ENCODE measurements at places on chromosomes 2 and 18.
A peak's percentile ranks its signal among the peaks of the same experiment; 100 is the strongest.

GRCh38 chr2:205133544-205133943, 548.8 kb upstream of the NRP2 start:
- no peak for DNase-seq

- no peak for DNase-seq
Observed at GRCh38 chr2:39380525-39381150, 56.4 kb downstream of the MAP4K3 start.

GRCh38 chr2:42361728-42362283, 789 bp upstream of the COX7A2L start:
- no peak for DNase-seq

DNA sequence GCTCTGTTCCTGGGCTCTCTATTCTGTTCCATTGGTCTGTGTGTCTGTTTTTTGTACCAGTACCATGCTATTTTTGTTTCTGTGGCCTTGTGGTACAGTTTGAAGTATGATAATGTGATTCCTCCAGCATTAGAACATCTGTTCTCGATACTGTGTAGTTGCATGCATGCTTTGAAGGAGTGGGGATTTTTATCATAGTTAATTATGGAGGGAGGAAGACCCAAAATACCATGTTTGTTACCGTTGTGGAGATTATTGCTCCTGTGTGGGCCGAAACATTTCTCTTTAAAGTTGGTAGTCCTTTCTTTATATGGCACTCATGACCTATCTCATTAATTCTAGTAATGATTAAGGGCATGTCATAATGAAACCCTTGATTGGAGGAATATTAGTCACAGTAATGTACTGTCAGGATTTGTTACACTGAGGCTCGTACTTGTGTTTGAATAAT, 87.6 kb downstream of the TTC27 start:
- no peak for DNase-seq

GRCh38 chr18:46322411-46322891, 218.3 kb downstream of the HAUS1 start:
- no peak for DNase-seq

GRCh38 chr2:75002007-75002406, 43.6 kb downstream of the POLE4 start:
- no peak for DNase-seq

DNA sequence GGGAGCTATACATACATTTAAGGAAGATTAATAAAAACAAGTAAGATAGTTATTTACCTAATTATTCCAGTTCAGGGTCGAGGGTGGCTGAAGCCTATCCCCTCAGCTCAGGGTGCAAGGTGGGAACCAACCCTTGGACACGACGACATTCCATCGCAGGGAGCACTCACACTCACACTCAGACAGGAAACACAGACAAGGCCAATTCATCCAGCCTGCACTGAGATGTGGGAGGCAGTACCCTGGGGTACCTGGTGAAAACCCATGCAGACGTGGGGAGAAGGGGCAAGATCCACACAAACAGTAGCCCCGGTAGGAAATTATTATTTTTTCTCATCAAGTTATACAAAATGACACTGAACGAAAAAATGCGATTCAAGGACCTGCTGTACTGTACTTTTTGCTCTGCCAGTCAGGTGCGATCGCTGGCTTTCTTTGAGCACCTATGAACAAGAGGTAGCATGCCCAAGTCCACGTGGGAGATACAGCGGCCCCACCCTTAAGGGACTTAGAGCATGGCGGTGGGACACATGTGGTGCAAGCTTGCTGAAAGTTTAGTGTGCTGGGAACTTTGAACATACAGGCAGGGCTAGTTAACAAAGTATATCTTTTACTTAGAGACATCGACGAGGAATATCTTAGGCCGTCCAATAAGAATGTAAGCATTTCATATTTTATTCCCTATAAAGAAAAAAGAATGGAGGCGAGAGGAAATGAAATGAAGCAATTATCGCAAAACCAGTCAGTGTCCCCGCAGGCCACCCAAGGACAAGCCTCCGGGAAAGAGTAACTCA, 624 bp downstream of the METTL8 start:
- peak; percentile 31 for DNase-seq

DNA sequence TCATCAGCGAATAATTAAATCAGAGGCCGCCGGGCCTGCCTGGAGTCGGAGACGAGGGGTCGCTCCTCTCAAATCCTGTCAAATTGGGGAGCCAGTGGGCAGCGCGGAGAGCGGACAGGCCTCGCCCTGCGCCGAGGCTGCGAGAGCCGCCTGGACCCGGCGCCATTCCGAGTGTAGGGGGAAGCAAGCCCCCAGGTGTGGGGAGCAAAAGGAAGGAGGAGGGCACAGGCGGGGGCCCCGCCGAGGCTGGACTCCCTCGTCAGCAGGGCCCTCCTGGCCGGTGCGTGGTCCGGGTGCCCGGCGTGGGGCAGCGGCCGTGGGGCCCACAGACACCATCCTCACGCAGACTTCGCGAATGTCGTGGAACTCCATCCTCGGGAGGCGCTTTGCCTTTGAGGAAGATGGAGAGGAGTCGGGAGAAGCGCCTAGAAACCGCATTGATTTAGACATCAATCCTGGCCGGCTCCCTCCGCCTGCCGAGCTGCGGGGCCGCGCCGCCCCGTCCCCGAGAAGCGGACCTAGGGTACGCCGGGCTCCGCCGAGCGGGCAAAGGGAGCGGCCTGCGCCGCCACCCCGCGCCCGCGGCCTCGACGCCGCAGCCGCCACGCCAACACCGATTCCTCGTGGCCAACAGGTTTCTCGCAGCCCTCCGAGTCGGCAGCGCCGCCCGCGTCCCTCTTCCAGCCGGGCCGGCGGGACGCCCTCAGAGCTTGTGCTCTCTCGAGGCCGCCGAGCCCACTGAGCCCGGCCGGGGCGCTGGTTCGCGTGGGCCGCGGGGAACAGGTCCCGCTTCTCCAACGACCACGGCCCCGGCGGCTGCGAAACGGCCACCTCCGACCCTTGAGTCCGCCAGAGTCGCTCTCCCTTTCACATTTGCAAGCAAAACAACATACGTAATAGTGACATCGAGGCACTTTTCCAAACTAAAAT, 6.7 kb upstream of the ONECUT2 start:
- DNase-seq: no peak

- no peak for DNase-seq
Observed at GRCh38 chr18:63505566-63506335, 29.0 kb downstream of the SERPINB5 start.

- no peak for DNase-seq
Observed at GRCh38 chr2:238100821-238101771, 956 bp downstream of the ESPNL start.

- DNase-seq: peak; percentile 81
Observed at GRCh38 chr18:32349728-32350395, 120.8 kb downstream of the GAREM1 start.

DNA sequence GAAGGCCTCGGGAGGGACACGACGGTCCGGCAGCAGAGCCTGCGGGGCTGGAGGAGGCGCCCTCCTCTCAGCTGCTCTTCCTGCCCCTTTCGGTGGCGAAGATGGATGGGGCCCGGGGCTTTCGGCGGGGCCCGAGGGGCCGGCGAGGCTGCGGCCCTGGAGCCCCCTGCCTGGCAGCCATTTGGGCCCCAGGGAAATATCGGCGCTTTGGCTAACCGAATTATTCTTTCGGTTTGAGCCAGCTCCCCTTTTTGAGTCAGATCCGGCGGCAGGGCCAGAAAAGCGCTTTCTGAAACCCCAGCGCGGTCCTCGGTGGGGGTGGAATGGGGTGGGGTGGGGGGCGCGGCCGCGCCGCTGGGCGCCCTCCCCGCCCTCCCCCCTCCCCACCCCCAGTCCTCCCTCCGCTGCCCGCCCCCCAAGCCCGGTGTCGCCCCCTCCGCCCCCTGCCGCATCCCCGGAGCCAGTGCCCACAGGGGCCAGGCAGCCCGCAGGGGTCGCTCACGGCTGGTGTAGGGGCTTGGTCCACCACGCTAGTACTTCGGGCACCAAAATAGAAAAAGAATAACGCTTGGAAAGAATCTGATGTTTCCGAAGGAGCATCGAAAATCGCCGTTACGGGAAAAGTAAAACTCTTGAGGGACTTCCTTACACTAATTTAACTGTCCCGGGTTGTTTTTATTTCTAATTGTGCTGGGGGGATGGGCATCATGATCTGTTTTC, 9.1 kb upstream of the ARID5A start:
- no peak for DNase-seq

- DNase-seq: no peak
Observed at GRCh38 chr2:201852878-201853415, 46.6 kb downstream of the CDK15 start.

- DNase-seq: no peak
Observed at GRCh38 chr2:98541489-98541888, 66.8 kb downstream of the COA5 start.

GRCh38 chr2:105519516-105519915, 120.7 kb upstream of the FHL2 start:
- no peak for DNase-seq

GRCh38 chr2:217382794-217383193, 522.9 kb upstream of the TNP1 start:
- DNase-seq: no peak

GRCh38 chr2:120670371-120670770, 65.3 kb upstream of the GLI2 start:
- DNase-seq: no peak

- DNase-seq: no peak
Observed at GRCh38 chr2:158756976-158757375, 38.1 kb upstream of the DAPL1 start.

GRCh38 chr2:112836163-112836560, 417 bp downstream of the IL1B start:
- DNase-seq: no peak

GRCh38 chr2:221477714-221478484, 94.2 kb downstream of the EPHA4 start:
- no peak for DNase-seq

GRCh38 chr2:132489150-132489549, 72.5 kb downstream of the GPR39 start:
- DNase-seq: no peak

- no peak for DNase-seq
Observed at GRCh38 chr2:240248721-240249422, 108.4 kb upstream of the OTOS start.

DNA sequence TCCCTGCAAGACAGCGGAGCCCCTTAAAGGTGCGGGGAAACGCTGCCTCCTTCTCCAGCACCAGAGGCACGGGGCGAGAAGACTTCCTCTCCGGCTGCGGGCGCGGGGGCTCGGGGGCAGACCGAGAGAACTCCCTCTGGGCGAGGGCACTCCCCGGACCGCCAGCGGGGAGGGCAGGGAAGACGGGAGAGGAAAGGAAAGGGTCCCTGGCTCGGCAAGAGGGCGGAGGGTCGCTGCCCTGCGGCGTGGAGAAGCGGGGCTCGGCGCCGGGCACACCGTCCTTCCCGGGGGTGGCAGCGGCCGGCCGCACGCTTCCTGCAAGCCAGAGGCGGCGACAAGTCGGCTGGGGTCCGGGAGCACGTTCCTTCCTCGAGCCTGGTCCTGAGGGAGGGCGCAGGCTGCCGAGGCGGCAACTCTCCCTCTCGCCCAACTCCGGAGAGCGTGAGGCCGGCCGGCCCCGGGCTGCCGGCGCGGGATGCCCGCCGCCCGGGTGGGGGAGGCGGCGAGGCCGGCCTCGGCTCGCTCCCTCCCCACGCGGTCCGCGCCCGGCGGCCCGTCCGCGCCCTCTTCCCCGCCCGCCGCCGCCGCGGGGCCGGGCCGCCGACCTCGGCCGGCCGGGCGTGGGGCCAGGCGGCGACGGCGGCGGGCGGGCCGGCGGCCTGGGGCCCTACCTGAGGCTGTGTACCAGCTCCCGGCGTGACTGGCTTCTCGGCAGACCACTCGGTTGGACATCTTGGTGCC, 1.1 kb downstream of the MEMO1 start:
- no peak for DNase-seq

DNA sequence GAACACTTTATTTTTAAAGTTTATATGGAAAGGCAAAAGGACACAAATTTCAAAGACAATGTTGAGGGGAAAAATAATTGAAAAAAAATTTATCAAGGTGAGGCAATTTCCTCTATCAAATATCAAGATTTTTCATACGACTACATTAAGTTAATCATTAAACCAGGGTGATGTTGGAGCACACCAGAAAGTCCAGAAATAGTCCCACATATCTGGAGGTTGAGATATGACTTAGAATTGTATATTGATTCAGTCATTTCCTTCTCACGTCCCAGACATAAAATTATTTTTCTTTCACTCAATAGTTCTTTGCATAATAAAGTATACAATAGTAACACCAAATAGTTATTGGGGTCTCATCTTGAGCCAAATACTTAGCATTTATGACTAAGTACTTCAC, 605.1 kb downstream of the NUP35 start:
- DNase-seq: no peak

DNA sequence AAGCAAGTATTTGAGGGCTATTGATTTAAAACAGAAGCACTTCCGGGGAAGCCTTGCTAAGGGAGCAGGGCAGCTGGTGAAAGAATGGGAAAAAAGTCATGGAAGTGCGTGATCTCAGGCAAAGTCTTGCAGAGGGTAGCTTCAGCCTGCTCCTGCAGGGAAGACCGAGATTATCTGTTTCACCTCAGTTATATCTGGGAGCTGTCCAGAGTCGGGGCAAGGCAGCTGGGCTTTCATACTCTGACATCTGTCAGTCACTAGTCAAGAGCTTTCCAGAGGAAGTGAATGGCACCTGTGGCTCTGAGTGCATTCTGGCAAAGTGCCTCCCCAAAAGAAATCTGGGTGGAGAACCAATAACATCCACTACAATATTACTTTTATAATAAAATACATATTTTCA, 8.7 kb downstream of the NXPH2 start:
- no peak for DNase-seq

- DNase-seq: no peak
Observed at GRCh38 chr18:58495634-58496033, 133.3 kb downstream of the ALPK2 start.

DNA sequence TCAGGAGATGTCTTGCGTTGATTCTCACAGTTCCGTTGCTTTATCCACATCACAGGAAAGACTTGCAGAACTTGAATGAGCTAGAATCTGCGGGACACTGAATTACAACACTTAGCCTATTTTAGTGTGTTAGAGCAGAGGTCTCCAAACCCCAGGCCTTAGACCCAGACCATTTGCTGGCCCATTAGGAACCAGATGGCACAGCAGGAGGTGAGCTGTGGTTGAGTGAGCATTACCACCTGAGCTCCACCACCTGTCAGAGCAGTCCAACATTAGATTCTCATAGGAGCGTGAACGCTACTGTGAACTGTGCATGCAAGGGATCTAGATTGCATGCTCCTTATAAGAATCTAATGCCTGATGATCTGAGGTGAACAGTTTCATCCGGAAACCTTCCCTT, 3.8 kb downstream of the MRPL30 start:
- no peak for DNase-seq

Data from pons (tissue), 1 donor.